ENCODE measurements at places on chromosomes 6 and 20. TPM values are rescaled to one million over a fixed set of nuclear protein-coding genes. Genes with fewer than 3 reads are reported as not detected.

DNA sequence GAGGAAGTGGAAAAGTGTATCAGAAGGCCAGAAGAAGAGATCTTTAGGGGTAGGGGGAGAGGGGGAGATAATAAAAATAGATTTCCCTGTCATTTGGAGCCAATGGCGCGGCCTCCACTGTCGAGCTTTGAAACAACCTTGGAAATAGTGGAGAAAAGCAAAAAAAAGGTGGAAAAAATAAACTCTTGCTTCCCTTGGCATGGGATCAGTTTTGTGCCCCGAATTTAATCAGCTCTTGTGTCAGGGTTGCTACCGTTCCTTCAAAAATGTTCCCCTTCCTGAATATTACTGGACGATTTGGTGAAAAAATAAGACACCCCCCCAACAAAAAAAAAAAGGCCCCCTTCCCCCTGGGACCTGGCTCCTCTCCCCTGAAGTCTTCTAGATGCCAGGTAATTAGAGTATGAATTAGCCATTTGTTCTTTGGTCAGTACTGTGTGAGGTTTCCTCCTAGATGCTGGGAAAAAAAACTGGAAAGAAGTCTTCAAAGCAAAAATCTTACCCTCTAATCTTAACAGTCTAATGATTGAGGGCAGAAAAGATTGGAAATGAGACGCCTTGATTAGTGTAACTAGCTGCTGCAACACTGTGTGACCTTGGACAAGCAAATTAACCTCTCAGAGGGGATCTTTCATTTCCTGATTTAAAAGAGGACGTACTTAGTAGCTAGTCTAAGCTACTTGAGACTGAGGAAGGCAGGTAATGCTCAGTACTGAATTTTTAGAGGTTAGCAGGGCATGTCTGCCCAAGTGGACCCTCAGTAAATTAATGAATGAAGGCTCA lies 872 bp upstream of the RBM39 start:
- H3K4me3 ChIP-seq = peak overlapping the region; percentile 99
- H3K36me3 ChIP-seq = peaks cover 28% of the 10 kb centered on the region
- no peaks in the 10 kb centered on the region for H3K27me3 ChIP-seq

GRCh38 chr20:34362502-34363061 lies 491 bp upstream of the ITCH start:
- peak overlapping the region; percentile 66 for H3K4me3 ChIP-seq
- no peak overlapping the region for H3K27ac ChIP-seq
- H3K4me1 ChIP-seq = peaks cover 12% of the 10 kb centered on the region
- no peaks in the 10 kb centered on the region for H3K27me3 ChIP-seq
- H3K36me3 ChIP-seq = no peaks in the 10 kb centered on the region
- DNase-seq = no peak

DNA sequence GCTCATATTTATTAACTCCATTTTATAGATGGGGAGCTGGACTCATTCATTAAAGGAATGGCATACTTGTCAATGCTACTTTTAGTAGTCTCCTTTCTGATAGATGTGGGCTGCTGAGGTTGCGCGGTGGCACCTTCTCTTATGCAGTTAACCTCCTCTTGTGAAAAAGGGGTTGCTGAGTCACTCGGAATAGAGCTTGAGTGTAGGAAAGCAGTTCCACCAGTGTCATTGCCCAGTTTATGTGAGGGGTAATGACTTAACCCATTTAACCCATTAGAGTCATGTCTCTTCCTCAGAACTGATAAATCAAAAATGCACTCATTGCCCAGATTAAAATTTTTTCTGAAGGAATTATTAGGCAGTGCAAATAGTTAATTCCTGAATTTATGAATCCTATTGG lies 6.3 kb downstream of the MAPK14 start:
- no peak overlapping the region for H3K27ac ChIP-seq
- peak; percentile 60 for DNase-seq
- H3K4me3 ChIP-seq = no peak overlapping the region
- H3K27me3 ChIP-seq = no peaks in the 10 kb centered on the region
- H3K36me3 ChIP-seq = peaks cover 4% of the 10 kb centered on the region

EYA4 gene
- polyA plus RNA-seq = 9.5 TPM

GRCh38 chr20:62726276-62726675 lies 17.6 kb downstream of the NTSR1 start:
- H3K27ac ChIP-seq = no peak overlapping the region
- no peak for DNase-seq
- no peak overlapping the region for H3K4me3 ChIP-seq
- no peaks in the 10 kb centered on the region for H3K36me3 ChIP-seq
- peaks cover 16% of the 10 kb centered on the region for H3K27me3 ChIP-seq
- peaks cover 31% of the 10 kb centered on the region for H3K4me1 ChIP-seq

PDYN gene
- 1.3 TPM for polyA plus RNA-seq

- no peak for DNase-seq
- no peak overlapping the region for H3K27ac ChIP-seq
- H3K27me3 ChIP-seq = no peaks in the 10 kb centered on the region
- H3K4me3 ChIP-seq = no peak overlapping the region
- peaks cover 56% of the 10 kb centered on the region for H3K36me3 ChIP-seq
Observed at GRCh38 chr6:7214468-7214867, 98.5 kb downstream of the SSR1 start.

Data from thymus (tissue), 14 donors.